ENCODE measurements at places on chromosomes 2 and 18.

DNA sequence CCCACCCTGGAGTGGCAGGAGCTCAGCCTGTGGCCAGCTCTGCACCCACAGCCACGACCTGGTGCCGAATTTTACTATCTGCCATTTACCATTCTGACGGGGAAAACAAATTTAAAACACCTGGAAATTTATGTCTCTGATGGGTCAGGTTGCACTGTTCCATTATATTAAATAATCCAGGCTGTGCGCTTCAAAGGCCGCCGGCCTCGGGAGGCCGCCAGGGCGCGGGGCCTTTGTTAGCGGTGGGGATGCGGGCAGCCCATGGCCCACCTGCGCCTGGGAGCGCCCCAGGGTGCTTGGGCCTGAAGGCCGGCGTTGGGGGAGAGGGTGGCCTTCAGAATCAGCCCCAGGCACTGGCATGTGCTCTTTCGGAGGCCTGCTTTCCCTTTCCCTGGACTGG is 276.9 kb downstream of the SRBD1 start:
- DNase-seq, result no peak

DNA sequence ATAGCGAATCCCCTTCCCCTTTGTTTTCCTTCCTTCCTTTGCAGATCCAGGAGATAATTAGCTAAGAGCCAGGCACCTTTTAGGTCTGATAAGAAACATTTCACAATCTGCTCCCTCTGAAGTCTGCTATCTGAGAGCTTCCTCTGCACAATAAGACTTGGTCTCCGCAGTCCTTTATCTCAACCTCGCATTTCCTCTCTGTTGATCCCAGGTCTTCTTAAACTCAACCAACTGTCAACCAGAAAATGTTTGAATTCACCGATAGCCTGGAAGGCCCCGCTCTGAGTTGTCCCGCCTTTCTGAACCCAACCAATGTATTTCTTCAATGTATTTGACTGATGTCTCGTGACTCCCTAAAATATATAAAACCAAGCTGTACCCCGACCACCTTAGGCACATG is 78.4 kb upstream of the CTDP1 start:
- no peak for DNase-seq

GRCh38 chr2:194819367-194819766 is 837.7 kb upstream of the SLC39A10 start:
- DNase-seq, result no peak

GRCh38 chr2:43676322-43677050 is at the start of gene C1GALT1C1L:
Gene C1GALT1C1L (minus strand): TSS chr2:43676429. CDS start chr2:43676322, 107 bp downstream.
- peak; percentile 5 for DNase-seq

GRCh38 chr2:176514805-176515500 is 245.7 kb downstream of the MTX2 start:
- no peak for DNase-seq

DNA sequence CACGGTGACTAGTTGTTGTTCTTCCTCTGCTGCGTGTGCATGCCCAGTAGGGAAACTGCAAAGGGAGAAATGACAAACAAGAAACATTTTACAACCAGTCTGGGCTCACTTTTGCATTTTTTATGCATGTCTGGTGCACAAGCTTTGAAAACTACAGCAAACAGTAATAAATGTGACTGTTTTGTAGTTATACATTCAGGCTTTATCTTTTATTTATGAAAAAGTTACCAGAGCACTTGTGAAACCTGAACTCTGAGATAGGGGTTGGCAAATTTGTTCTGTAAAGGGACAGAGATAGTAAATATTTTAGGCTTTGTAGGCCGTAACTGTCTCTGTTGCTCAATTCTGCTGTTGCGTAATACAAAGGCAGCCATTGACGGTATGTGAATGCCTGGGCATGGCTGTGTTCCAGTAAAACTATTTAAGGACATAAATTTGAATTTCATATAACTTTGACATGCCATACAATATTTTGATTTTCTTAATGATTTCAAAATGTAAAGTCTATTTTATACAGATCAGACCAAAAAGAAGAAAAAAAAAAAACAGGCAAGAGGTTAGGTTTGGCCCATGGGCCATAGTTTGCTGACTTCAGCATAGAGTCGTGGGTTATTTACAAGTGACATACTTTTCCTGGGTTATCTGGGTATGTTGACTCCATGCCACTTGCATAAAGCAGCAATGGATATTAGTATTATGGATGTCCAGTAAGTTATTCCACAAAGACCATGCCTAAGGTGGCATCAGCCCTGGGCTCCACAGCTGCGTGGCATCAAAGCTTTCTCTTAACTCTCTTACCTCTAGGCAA is 53.6 kb upstream of the EML6 start:
- no peak for DNase-seq

GRCh38 chr2:186130748-186131641 is 355.1 kb upstream of the ZC3H15 start:
- no peak for DNase-seq

GRCh38 chr2:19682493-19682892 is 219.3 kb downstream of the TTC32 start:
- no peak for DNase-seq

- DNase-seq, result no peak
Measured at GRCh38 chr2:43020990-43021669, 205.3 kb downstream of the ZFP36L2 start.

DNA sequence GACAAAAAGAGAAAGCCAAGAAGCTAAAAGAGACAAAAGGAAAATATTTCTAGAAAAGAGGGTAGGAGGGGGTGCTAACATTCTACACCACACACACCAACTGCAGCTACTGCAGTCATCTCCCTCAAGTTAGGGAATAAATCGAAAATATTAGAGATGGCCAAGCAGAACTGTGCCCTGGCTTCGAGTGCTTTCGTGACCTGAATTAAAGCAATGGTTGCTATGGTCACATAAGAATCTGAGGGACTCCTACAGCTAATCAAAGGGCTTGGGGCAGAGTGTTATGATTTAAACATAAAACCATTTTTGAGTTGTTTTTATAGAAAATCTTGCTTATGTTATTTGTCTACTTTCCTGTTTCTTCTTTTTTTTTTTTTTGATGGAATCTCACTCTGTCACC is 159.6 kb upstream of the HNRNPA3 start:
- DNase-seq, result no peak

GRCh38 chr2:72144632-72145288 is 2.9 kb downstream of the CYP26B1 start:
- DNase-seq, result no peak

DNA sequence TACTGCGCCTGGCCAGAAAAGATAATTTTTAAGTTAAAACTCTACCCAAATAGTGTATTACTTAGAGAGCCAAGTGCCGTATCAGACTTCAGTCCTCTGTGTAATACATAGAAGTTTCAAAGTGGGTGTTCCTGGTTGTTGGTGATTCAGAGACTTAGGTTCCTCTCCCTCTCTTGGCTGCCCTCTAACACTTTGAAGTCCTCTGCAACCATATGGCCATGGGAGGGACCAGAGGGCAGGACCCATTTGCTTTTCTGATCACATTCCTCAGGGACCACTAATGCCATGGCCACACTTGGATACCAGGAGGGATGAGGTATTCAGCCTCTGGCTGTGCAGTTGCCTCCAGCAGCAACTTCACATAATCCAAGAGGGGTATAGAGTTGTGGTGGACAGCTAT is 131.5 kb downstream of the CAPN13 start:
- DNase-seq, result no peak

GRCh38 chr2:45192481-45192880 is 183.2 kb upstream of the SIX2 start:
- no peak for DNase-seq

DNA sequence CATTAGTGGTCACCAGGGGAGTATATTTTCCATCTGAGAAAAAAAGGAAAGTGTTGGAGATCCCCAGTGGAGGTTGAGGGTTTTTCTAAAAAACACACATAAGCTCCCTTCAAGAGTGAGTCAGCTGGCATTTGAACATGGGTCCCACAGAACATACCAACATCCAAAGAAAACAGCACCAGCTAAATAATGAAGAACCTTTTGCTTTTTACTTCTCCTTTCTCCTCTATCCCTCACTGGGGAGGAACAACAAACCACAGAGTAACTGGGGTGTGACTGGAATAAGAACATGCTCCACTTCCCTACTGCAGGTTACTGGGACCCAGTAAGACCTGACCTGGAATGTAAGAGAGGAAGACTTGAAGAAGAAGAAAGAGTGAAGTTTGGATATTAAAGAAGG is 56.5 kb upstream of the RAPH1 start:
- no peak for DNase-seq

- DNase-seq, result no peak
Measured at GRCh38 chr2:20164734-20165478, 60.0 kb downstream of the SDC1 start.

GRCh38 chr2:96198921-96199320 is 9.7 kb downstream of the STARD7 start:
- no peak for DNase-seq

DNA sequence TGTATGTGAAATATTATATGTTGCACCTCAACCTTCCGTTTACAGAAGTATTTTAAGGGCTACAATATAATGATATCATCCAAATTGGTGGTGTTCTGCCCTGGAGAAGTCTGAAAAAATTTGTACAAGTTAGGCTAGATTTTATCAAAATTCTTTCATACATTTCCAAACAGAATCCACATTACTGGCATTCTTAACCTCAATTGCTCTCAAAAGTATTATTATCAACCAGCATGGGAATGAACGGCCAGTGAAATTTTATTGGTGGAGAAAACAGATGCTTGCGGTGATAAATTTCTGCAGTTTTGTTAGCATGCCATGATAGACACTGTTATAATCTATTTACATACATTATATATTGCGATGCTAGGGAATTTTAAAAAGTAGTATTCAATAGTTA is 88.3 kb upstream of the TFPI start:
- no peak for DNase-seq

DNA sequence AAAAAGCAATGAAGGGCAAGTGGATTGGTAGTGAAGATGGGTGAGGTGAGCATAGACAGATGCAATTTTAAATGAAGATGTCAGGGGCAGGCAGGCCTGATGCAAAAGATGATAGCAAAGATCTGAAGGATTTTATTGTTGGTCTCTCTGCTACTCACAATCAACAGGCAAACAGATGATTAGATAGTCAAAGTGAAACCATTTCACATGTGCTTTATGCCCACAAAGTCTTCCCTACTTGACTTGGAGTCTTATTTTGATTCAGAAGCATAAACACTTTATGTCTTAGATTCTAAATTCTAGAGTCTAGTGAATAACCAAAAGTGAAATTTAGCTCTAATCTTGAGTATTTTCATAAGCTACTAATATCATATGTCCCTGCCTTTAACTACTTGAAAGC is 153.8 kb upstream of the HNRNPA3 start:
- no peak for DNase-seq

DNA sequence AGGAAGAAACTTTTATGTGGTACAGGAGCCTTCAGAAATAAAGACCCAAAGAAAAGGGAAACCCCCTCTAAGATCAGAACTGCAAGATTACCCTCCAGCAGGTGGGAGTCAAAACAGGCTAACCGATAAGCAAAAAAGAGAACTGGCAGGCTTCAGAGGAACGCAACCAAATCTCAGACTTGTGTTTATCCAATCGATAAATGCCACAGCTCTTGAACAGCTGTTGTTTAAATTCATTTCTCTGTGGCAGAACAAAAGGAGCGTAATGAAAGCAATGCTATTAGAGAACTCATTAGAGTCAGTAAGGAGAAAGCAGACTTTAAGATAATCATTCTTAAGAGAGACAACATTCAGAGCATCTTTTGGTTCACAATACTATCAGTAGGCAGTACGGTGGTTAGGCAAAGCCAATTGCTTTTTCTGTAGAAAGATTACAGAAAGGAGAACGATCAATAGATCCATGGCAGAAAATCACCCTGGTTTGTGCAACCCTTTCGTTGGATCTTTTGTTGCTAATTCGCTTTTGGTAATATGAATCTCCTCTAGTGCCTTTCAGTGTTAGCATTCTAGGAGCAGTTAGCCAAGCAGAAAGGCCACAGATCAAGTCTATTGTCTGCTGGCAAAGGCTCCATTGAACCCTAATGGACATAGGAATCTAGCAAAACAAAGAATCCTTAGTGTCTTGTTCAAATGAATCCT is 476.4 kb upstream of the CHST9 start:
- DNase-seq, result no peak

GRCh38 chr2:152173831-152174230 is 1.7 kb downstream of the STAM2 start:
- DNase-seq, result no peak

GRCh38 chr18:27769152-27769551 is 407.8 kb downstream of the CDH2 start:
- DNase-seq, result no peak

All from stimulated activated CD4-positive, alpha-beta T cell treated with anti-CD3 and anti-CD28 coated beads, Interleukin-1b, Interleukin-23, amount 100 ng/mL, for 1 hour (primary cell).